NCI-H1105 (cell line): ENCODE measurements at places on chromosomes 7 and 10.

- DNase-seq, result no peak
Observed at GRCh38 chr7:132437730-132438129, 138.5 kb downstream of the PLXNA4 start.

DNA sequence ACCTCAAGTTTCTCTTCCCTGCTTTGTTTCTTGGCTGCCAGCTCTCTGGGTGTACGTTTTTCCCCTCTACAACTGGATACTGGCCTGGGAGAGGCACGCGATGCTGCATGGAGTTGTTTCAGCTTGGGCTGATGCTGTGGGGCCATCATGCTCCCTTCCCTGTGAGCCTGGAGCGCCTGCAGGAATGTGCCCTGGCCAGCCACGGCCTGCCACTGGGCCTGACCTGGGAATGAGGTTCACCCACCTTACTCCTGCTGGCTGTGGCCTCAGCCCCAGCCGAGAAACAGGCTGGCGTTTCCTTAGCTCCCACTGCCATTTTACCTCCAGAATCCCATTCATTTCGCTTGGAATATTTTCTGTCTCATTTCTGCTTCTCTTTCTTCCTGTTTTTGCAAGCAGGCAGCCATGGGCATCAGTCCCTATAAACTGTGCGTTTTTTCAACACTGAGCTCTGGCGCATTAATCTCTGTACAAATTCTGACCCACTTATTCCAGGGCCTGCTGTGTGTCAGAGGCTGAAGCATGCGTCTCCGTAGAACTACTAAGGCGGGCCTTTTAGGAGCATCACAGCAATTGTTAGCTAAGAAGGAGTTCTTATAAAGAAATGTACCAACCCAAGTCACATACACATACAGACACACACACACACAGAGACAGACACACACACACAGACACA lies 57.9 kb downstream of the GATA3 start:
- DNase-seq, result no peak

GRCh38 chr7:23680414-23681405 lies 711 bp downstream of the FAM221A start:
- DNase-seq, result peak; percentile 65

GRCh38 chr10:59303018-59303417 lies 59.3 kb downstream of the FAM13C start:
- DNase-seq, result no peak

DNA sequence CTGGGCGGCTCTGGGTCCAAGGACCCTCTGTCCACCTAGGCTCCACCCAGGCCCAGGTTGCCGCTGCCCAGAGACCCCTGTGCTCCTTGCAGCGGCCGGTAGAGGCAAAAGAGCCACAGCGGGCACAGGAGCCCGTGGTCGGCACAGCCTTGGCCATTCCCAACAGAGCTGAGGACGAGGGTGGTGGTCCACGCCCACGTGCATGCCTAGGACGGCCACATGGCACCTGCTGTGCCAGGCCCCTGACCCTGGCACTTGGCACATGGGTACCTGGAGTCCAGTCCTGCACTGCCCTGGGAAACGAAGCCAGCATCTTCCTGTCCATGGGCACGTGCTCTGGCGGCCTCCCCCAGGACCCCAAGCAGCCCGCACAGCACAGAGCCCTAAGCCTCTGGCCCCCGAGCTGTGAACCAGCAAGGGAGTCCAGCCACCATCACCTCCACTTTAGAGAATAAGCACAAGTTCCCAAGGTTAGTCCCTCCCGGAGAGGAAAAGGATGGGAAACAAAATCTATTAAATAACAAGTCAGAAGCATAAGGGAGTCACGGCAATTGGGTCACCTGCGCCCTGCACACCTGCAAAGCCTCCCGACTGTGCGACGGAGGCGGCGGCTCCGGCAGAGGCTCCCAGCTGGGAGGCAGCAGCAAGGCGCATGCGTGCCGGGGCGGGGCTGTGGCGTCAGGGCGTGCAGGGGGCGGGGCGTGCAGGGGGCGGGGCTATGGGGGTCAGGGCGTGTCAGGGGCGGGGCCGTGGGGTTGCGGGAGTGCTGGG lies 59.1 kb downstream of the STK32C start:
- DNase-seq, result peak; percentile 14

DNA sequence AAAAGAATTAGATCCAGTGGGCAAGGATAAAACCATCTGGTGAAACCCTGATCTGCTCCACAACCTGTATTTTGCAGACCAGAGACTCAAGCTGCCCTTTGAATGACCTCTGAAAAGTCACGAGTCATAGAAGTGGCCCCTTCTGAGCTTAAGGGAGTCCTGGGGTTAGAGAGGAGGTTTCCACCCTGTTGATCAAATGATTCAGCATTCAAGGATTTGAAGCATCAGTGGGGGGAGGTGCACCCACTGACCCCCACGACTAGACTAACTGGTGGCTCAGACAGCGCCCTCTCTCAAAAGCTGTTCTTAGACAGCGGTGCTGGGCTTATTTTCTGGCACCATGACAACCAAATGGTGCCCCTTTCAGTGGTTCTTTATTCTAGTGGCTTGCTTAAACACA lies 44.3 kb downstream of the PLCE1 start:
- DNase-seq, result no peak

- DNase-seq, result no peak
Observed at GRCh38 chr7:11332865-11333228, 359.2 kb downstream of the PHF14 start.

- DNase-seq, result no peak
Observed at GRCh38 chr7:3481435-3481834, 180.4 kb downstream of the SDK1 start.

DNA sequence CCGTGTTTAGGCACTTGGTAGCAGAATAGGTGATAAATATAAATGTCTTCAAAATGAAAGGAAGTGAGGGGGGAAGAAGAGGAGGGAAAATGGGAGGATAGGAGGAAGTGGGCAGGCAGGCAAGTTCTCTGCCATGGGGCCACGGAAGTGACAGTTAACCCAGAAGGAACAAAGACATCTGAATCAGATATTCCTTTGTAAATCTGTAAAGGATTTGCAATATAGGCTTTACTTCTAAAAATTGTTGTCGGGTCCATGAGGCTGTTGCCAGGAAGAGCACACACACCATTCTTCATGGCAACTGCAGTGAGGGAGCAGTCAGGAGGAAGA lies 23.7 kb upstream of the RASSF4 start:
- DNase-seq, result no peak

GRCh38 chr7:41738806-41739205 lies 35.9 kb upstream of the INHBA start:
- DNase-seq, result no peak

- no peak for DNase-seq
Observed at GRCh38 chr7:36021917-36022550, 131.0 kb upstream of the EEPD1 start.

- DNase-seq, result no peak
Observed at GRCh38 chr10:51124852-51125251, 50.6 kb downstream of the PRKG1 start.

- no peak for DNase-seq
Observed at GRCh38 chr10:17344206-17344605, 110.2 kb downstream of the ST8SIA6 start.

- DNase-seq, result no peak
Observed at GRCh38 chr10:111103196-111103840, 26.5 kb downstream of the ADRA2A start.

DNA sequence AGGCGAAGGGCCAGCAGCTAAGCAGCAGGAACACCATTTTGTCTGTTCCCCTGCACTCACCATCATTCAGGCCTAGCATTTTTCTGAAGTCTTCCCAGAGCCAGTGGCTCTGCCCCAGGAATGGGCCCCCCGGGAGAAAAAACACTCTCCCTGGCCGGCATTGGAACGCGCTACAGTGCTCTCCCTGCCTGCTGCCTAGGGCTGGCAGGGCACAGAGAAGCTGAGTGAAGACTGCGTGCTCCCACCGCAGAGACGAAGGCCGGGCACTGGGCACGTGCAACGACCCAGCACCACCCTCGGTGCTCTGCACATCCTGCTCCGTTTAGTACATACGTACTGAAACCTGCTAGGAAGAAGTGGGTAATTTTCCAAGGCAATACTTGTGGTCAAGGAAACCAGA lies 34.4 kb downstream of the HSPA12A start:
- DNase-seq, result no peak

GRCh38 chr10:63711867-63712716 lies 190.9 kb downstream of the REEP3 start:
- DNase-seq, result peak; percentile 88

GRCh38 chr10:24726626-24727025 lies 2.9 kb upstream of the ARHGAP21 start:
- no peak for DNase-seq

DNA sequence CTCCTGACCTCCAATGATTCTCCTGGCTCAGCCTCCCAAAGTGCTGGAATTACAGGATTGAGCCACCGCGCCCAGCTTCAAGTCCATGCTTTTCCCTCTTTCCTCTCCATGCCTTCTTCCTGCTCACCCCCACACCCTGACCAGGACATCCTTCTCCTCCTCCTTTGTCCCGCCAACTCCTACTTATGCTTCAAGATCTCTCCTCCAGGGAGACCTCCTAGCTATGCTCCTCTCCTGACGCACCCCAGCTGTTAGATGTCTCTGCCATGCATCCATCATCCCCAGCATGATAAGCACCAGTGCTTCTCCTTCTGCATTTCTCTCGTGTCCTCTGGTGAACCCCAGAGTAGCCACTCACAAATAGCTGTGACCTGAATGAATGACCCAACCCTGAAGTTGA lies 21.1 kb downstream of the SRRM3 start:
- no peak for DNase-seq

DNA sequence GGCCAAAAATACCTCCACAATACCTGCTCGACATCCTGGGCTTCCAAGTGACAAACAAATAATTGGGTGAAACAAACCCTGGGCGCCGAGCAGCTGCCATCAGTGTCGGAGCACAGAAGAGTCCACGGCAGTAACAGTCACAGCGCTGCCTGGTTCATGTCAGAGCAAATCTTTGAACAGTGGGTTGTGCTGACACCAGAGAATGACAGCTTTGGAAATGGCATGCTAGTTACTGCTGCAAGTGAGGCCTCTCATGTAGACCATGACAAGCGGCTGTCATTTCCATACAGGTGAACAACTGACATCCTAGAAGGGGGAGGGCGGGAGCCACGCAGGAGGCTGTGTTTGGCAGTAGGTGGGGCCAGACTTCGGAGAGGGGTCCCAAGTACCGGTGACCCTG lies 420.5 kb upstream of the GALNT17 start:
- DNase-seq, result no peak

DNA sequence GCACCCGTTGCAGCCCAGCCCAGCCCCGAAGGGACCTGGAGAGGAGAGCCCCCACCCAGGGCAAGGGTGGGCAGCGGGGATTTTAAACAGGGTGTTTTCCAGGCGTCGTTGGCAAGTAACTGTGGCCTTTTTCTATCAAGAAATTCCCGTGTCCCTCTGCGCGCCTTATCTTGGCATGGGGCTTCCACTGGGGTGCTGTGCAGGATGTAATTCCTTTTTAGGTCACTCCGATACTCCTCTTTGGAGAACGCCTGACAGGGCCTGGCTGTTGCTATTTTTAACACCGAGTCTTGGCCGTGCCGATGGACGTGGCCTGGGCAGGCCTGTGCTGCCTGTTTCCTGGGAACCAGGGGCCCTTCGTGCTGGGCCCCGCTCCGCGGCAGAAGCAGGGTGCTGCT lies 93.8 kb downstream of the INPP5A start:
- no peak for DNase-seq

DNA sequence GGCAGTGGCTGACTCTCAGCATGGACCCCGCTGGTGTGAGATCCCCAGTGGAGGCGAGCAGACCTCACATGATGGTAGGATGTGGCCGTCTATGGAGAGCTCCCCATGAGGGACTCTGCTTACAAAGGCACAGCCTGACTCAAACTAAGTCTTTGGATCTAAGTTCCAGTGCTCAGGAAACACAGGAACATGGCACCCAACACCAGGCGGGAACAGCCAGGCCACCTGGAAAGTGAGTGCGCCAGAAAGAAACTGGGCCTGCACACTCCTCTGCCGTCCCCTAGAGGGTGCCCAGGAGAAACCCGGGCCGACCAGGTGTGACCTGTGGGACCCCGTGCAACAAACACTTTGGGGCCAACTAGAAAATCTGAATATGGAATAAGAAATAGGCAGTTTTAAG lies 10.0 kb downstream of the PITRM1 start:
- no peak for DNase-seq

DNA sequence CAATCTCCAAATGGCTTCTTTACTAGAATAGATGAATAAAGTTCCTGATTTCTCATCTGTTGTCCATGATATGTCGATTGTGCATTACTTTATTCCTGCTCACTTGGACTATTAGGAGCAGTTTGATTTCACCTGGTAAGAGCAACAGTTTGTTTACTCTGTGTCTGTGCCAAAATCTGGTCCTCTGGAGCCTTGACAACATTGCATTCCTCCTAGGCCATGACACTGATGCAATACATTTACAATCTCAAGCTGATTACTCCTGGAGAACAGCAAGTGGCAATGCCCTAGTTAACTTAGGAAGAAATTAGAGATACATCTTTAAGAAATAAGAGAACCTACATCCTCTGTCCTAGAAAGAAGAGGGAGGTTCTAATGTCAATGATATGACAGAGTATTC lies 71.8 kb downstream of the SGCE start:
- DNase-seq, result peak; percentile 28

DNA sequence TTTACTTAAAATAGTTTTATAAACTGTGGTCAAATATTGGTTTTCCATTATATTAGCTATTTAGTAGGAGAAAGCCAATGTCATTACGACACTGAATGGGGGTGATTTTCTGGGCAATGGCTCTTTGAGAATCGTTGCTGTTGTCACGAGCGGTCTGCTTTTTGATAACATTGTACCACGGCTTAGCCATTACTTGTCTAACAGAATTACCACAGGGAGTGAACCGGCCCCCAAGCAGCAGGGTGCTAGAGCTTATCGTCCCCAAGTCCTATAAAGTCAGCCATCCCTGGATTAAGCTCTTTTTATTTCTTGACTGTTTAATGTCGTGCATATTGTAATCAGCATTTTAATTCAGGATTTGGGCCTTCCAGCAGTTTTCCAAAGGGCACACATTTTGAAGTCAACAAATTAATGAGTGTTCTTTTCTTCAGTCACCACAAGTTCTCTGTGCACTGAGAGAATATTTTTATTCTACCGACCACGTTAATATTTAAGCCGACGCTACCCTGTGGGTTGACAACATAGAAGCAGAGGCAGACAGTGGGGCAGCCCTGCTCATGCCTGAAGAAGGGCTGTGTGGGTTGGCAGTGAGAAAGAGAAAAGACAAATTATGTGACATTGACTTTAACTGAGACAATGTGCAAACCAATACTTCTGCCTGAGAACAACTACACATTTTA lies 125.8 kb downstream of the ICA1 start:
- no peak for DNase-seq
